Stimulated activated CD4-positive, alpha-beta T cell treated with anti-CD3 and anti-CD28 coated beads, TNF-alpha, amount 100 ng/mL, for 1 hour (primary cell): ENCODE measurements at places on chromosomes 16 and 17.

- DNase-seq, result no peak
Observed at GRCh38 chr16:15942931-15943690, 6.3 kb upstream of the ABCC1 start.

DNA sequence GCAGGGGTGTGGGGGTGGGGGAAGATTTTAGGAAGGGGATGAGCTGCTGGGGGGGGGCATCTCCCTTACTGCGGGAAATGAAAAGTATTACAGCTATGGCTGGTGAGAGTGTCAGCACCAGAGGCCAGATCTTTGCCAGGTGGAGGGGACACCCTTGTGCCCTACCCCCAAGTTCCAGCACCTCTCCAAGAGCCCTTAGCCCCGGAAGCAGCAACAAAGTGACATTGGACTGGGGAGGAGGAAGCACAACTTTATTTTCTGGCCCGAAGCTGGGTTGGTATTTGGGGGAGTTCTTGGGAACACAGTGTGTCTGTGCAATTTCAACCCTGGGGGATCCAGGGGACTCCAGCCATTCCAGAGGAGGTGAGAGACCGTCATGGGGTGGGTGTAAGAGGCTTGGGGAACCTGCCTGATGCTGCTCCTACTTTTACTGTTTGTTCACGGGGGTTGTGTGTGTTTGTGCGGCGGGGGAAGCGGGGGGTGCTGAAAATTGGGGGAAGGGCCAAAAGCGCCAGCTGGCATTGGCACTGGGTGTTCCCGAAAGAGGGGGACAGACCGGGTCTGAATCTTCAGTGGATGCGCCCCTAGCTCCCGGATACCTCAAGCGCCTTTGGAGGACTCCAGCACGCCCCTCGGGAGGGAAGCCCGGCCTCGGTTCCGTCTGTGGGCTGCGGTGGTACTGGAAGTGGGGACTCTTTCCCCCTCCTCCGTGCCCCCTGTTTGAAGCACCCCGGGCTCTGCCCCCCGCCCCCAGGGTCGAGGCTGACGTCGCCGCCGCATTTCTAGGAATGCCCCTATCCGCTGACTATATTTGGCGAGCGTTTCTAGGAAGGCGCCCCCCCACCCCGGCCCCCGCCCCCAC, 230.3 kb downstream of the MRTFB start:
- DNase-seq, result no peak

GRCh38 chr16:64272028-64272427, 849.8 kb downstream of the CDH11 start:
- no peak for DNase-seq

DNA sequence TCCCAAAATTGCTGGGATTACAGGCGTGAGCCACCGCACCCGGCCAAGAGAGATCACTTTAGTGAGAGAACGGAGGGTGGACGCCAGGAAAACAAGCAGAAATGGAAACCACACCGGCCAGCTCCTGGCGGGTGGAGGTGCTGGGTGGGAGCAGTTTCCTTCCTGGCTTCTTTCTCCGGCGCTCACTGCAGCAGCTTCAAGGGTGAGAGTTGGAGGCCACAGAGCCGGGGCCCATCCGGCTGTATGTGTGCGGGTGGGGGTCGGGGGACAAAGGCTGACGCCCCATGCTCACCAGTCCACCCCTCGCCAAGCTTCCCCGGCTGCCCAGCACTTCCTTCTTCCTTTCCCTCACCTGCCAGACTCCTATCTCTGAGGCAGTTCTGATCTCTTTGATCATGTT, 13.5 kb upstream of the BHLHA9 start:
- no peak for DNase-seq

- DNase-seq, result peak; percentile 13
Observed at GRCh38 chr16:89785523-89786155, 30.8 kb downstream of the FANCA start.

GRCh38 chr17:77375917-77376651, 235.3 kb downstream of the SEC14L1 start:
- DNase-seq, result no peak

GRCh38 chr17:40372031-40372430, 7.5 kb upstream of the GJD3 start:
- no peak for DNase-seq

- DNase-seq, result no peak
Observed at GRCh38 chr17:4483012-4483840, 15.5 kb upstream of the SPNS2 start.

DNA sequence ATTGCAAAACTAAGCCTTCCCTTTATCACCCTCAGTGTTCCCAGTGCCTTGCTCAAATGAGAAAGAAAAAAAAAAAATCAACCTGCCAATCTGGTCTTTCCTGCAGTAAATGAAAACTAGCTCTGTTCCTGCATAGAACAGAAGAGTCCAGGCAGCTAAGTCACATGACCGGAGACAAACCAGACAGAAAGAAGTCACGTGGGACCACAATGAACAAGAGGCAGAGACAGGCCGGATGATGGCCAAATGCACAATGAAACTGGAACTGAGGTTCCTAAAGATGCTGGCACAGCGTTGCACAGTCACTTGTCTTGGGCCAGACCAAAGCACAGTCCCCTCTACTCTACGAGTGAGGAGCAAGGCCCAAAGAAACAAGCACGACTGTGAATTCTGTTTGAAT, 172.5 kb downstream of the GRIN2A start:
- no peak for DNase-seq

- DNase-seq, result no peak
Observed at GRCh38 chr16:48507886-48508285, 102.1 kb downstream of the N4BP1 start.

DNA sequence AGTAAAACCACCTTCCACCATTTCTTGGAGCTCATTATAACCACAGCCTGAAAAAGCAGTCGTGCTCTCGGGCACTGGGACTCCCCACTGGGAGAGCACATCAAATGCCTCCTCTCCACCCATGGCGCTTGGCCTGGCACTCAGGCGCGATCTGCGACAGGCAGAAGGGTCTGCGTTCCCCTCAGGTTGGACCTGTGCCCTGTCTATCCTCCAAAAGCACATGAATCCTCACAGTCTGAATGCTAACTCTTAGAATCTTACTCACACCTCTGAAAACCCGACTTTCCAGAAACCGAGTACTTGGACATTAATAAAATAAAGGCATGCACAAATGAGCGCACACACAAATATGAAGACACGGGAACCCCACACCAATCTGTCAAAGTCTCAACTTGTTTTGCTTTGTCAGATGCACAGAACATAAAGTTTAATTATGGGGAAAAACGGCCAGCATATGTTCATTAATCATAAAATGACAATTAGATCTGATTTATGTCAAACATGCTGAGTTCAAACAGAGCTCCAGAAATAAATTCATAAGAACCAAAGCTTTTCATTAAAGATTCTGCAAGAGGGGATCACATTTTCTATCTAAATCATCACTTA, 20.5 kb upstream of the FAAP100 start:
- no peak for DNase-seq

DNA sequence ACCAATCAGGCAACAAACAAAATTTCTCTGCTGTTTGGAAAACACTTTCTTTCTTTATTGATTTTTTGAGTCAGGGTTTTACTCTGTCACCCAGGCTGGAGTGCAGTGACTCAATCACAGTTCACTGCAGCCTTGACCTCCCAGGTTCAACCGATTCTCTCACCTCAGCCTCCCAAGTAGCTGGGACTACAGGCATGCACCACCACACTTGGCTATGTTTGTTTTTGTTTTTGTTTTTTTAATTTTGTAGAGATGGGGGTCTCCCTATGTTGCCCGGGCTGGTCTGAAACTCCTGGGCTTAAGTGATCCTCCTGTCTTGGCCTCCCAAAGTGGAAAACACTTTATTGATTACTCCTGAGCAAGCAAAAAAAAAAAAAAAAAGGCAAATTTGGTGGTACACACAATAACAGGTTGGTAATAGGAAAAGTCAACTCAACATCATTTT, 276.4 kb downstream of the SOX9 start:
- DNase-seq, result no peak

DNA sequence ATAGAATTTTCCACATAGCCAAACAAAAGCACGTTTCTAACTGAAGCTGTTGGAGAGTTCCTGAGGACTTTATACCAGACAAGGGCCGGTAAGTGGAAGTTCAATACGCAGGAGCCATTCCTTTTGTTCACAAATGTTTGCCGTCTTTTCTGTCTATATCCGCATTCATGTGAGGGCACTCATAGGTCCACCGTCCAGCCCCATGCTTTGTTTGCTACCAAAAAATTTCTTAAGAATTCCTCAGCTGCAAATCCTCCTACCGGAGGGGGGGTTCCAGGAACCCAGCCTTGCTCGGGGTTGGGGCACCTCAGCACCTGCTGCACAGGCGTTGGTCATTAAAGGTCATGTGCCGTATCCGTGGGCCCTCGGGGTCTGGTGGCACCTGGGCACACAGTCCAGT, 276.8 kb downstream of the SEC14L1 start:
- no peak for DNase-seq

DNA sequence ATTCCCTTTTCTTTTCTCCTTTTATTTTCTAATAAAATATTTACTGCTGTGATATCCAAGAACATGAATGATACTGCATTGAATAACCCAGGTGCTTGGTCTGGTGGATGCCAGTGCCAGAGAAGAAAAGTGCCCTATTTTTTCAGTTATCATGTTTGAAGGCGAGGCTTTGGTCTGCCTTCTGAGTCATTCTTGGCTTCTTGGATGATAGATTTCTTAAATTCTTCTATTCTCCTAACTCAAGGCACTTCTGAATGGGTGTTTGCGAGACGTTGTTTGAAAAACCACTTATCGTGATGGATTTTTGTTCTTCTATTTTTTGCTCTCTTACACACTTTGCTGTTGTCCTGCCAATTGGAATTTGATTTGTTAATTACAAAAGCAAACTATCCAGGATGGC, 66.7 kb downstream of the FTO start:
- DNase-seq, result no peak

- DNase-seq, result no peak
Observed at GRCh38 chr17:9472094-9472493, 103.5 kb downstream of the STX8 start.

DNA sequence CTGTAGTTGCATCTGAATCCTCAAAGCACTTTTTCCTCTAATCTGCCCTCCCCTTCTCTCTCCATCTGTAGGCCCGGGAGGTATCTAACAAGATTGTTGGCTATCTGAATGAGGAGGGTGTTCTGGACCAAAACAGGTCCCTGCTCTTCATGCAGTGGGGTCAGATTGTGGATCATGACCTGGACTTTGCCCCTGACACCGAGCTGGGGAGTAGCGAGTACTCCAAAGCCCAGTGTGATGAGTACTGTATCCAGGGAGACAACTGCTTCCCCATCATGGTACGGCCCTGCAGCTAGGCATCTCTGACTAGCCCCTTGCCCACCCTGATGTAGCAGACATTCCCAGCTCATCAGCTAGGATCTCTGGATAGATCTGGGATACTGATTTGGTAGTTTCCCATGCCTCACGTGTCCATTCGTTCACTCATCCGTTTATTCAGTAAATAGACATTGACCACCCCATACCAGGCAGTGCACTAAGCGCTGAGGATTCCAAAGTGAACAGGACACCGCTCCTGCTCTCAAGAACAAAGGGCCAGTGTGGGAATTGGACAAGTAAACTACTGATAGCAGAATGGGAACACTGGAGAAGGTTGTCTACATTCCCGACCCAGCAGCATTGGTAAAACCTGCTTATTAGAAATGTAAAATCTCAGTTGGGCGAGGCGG, 12.1 kb downstream of the LPO start:
- no peak for DNase-seq

- no peak for DNase-seq
Observed at GRCh38 chr17:59791603-59792457, 84.4 kb downstream of the VMP1 start.

GRCh38 chr17:39715375-39716072, 14.8 kb downstream of the MIEN1 start:
- no peak for DNase-seq

DNA sequence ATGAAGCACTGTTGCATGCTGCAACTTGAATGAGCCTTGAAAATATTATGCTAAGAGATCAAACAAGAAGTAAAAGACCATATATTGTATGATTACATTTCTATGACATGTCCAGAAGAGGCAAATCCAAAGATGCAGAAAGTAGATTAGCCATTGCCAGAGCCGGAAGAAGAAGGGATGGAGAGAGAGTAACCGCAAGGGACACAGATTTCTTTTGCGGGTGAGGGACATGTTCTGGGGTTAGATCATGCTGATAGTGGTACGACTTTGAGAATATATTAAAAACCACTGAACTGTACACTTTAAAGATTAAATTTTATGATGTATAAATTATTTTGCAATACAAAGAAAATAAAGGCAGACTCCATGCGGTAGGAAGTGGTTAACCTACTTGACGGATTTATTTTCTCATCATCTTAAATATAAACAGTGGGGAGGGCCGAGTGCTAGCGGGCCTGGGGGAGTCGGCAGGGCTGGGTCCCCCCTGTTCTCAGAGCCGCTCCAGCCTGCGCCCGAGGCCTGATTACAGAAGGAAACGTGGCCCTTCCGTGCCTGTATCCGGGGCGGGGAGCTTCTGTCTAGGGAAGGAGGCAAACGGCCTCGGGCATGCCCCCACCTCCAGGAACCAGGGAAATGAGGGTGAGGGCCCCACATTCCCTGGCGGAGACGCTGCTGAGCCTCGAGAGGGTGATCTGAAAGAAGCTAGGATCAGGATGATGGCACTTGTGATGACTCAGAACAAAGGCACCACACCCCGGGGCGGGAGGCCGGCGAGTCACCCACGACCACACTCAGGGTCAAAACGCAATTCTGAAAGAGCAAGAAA, 48.0 kb downstream of the SHCBP1 start:
- DNase-seq, result no peak

DNA sequence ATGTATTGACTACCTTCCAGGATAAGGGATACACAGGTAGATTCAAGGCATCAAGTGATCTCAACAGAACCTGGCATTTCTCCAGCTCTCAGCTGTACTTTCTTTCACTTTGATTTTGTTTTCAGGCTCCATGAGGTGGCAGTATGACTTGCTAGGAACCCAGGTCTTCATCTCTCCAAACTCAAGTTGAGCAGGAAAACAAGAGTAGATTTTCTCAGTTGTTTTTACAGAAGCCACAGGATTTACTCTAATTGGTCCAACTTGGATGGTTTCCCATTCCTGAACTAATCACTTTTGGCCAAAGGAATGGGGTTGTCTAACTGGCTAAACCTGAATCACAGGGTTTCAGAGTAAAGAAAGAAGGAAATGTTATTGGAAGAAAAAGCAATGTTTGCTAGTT, 146.6 kb downstream of the TRIM37 start:
- DNase-seq, result no peak

- no peak for DNase-seq
Observed at GRCh38 chr17:42133461-42134041, 10.9 kb downstream of the HSPB9 start.

GRCh38 chr17:73104450-73104849, 12.0 kb upstream of the SLC39A11 start:
- DNase-seq, result no peak

DNA sequence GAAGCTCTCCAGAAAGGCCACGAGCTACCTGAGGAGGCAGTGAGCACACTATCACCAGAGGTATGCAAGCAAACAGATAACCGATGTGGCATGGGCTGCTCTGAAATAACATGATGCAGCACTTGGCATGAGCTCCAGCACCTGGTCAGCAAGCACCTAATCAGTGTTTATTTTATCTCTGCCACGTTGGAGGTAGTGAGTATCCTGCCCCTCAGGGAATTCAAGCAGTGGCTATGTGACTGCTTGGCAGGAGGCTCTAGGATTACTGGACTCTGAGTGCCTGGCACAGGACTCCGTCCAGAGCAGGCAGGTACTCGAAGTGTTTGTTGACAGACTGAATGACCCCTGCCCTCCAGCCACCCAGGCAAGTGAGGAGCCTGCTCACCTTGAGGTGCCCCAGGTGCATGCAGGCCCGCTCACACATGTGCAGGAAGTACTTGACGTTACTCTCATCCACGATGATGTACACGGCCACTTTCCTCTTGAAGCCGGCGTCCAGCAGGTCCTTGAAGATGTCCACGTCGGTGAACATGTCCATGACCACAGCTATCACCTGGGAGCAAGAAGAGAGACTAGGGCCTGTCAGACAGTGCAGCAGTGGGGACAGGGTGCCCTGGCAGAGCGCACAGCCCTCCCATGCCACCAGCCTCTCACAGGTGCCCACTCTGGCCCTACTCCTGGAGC, 16.6 kb downstream of the FAM83G start:
- no peak for DNase-seq
